ENCODE measurements at places on chromosomes 4 and X.

DNA sequence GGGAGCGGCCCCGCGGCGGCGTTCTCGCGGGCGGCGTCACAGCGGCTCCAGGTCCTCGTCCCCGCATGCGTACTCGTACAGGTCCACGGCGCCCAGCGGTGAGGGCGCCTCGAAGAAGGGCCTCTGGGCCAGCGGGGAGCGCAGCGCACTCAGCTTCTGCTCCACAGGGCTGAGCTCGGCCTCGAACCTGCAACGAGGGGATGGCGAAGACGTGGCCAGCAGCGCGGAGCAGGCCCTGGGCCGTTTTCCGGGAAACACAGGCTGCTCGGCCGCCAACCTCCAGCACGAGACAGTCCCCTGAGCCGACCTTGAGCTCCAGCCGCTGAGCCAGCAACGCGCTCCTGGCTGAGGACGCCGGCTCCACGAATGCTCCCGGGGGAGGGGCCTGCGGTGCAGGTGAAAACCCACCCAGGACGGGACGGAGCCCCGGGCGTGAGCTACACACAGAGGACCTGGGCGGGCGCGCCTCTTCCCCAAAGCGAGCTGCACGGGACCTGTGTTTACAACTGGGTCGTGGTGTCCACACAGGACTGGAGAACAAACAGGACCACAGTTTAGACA, 15.8 kb upstream of the GTPBP6 start:
- DNase-seq: no peak

DNA sequence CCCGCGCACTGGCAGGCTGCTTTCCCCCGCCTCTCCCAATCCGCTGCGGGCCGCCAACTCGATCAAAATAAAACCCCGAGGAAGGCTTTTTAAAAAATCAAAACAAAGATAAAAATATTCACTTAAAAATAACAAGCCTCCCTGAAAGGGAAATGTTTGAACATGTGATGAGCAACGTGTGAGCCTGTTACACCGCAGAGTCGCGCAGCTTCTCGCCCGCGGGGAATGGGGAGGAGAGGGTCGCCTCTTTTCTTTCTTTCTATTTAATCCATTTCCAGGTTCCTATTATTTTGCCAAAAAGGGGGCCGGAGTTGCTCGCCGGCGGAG, 326.0 kb upstream of the F9 start:
- DNase-seq: no peak

- no peak for DNase-seq
Measured at GRCh38 chr4:113950207-113950606, 29.2 kb downstream of the ARSJ start.

- no peak for DNase-seq
Measured at GRCh38 chr4:34767407-34767806, 1476.9 kb downstream of the ARAP2 start.

- DNase-seq: no peak
Measured at GRCh38 chrX:114127411-114128025, 456.4 kb upstream of the HTR2C start.

- DNase-seq: no peak
Measured at GRCh38 chr4:95263960-95264359, 284.8 kb downstream of the UNC5C start.

DNA sequence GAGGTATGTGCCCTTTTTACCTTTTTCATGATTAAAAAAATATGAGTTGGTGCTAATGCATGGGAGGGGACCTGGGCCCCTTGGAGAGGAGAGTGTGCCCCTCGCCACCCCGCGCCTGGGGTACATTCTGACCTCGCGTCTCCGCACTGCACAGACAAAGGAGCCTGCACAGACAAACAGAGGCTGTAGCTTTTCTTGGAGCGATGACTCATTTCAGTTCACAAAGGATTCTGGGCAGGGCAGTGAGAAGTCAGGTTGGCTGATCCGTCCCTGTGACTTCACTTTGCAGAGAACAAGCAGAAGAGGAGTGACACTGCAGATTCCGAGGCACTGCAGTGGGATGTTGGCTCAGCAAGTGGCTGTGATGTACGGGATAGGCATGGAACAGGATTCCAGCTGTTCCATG, 82.9 kb downstream of the STOX2 start:
- peak; percentile 69 for DNase-seq

All from foreskin fibroblast (primary cell).